ENCODE measurements at places on chromosomes 2 and 18.

- no peak for DNase-seq
Measured at GRCh38 chr2:166197446-166197845, 69.6 kb upstream of the SCN1A start.

GRCh38 chr2:66985906-66986305 is 411.2 kb upstream of the ETAA1 start:
- DNase-seq, result no peak

DNA sequence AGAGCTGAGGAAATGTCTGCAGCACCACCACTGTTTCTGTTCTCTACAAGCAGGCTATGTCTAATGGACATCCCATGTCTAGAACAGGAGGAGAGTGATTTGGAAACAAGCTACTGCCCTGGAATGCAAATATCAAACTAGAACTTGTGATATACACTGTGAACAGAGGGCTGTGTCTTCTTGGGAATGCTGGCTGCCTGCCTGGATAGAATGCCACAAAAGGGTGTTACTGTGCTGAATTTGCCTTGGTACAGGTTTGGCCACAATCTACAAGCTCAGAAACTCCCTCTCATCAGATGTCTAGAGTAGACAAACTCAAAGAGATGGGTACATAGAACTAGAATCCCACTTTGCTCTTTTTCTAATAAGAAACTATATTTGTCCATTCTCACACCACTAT is 170.5 kb downstream of the NYAP2 start:
- DNase-seq, result no peak

GRCh38 chr2:190062601-190063000 is at the start of gene MSTN:
Gene MSTN, minus strand, starts transcription at chr2:190062729. Its CDS starts 133 bp downstream, at chr2:190062596.
- no peak for DNase-seq

- no peak for DNase-seq
Measured at GRCh38 chr2:44707945-44708660, 233.4 kb upstream of the SIX3 start.

GRCh38 chr2:120224256-120224655 is 1.1 kb upstream of the TMEM185B start:
- DNase-seq, result no peak

GRCh38 chr18:45014047-45014501 is 333.4 kb downstream of the SETBP1 start:
- DNase-seq, result peak; percentile 80

DNA sequence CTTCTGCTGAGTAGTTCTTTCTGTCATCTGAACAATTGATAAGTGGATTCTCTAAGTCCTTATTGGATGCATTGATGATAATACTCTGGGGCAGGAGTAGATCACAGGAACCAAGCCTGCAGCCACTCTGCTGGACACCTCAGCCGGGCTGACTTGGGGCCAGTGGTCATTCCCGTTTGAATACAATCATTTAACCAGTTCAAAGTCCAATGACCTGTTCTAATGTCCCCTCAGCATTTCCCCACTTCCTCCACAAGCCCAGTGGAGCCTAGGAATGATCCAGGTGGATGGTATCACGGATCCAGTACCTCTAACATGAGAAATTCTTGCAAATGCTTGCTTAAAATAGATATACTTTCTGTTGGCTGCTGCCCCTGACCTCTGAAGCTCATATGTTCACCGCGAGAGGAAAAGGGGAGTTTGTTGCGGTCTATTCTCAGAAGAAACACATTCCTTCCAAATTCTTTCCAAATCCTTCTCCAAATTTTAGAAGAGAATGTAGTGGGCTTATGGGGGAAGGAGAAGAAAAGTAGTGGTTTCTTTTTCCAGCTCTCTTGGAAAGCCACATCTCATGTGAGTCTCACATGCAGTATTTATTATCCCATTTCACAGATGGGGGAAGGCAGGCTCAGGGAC is 170.9 kb downstream of the INHBB start:
- no peak for DNase-seq

GRCh38 chr2:62817995-62818713 is 112.6 kb downstream of the EHBP1 start:
- DNase-seq, result no peak

DNA sequence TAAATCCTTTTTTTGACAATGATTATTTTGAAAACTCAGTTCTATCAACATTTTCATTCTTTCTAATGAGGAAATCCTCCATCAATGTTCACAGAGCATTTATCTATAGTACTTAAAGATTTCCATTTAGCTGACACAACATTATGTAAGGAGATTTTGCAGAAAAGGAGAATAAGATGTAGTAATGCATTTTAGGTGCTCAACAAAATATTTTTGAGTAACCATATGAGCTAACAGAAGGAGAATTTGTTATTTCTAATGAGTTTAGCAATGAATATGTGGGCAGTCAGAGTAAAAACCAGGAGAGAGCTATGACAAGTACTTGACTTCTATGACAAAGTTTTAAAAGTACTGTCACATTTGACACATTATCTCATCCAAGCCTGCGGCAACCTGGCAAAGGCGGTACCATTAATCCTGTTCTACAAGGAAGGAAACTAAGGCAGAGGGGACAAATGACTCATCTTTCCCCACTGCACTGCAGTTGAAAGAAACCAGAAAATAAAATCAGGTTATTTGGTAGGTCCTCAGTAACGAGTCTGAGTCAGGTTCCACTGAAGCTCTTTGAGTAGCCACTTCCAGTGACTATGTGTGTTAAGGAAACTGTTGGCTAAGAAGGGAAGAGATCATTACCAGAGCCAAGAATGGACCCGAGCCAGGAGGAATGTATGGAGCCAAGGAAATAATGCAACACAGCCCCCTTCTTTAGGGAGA is 134.1 kb upstream of the ITGB6 start:
- peak; percentile 89 for DNase-seq

DNA sequence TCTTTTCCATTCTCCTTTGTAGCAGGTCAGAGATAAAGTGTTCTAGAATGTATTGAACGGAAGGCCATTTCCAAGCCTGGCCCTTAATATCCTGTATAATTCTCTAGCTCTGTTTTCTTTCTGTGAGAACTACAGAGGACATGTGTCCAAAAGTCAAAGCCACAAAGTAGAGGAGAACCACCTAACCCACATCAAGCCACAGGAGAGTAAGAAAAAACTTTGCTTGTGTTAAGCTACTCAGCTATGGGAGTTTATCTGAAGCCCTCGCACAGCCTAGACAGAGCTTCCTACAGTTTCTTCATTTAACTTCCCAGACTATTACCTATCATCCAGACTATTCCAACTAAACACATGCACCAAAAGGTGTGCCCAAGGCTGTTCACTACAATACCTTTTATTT is 22.0 kb downstream of the ADAM17 start:
- DNase-seq, result no peak

Data from skeletal muscle cell (primary cell).